ENCODE measurements at places on chromosomes 7 and 10. TPM values are rescaled to one million over a fixed set of nuclear protein-coding genes. Genes with fewer than 3 reads are reported as not detected.

- no peak for DNase-seq
Observed at GRCh38 chr10:6811153-6811552, 231.1 kb upstream of the PRKCQ start.

DNA sequence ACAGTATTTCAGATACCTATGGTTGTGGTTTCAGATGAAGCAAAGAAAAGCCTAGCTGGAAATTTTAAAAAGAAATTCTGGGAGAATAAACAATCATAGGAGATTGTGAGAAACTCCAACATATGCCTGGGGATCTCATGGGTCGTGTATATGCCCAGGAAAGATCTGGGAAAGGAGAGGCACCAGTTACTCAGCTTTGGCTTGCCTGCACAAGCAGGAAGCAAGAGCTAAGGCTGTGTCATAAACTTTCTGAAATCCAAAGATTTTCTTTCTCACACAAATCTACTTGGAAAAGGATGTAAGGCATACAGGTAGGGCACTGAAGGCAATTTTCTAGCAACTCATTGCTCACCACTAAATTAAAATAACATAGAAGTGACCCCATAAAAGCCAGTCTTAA, 373.6 kb downstream of the CDC14C start:
- no peak for DNase-seq

DNA sequence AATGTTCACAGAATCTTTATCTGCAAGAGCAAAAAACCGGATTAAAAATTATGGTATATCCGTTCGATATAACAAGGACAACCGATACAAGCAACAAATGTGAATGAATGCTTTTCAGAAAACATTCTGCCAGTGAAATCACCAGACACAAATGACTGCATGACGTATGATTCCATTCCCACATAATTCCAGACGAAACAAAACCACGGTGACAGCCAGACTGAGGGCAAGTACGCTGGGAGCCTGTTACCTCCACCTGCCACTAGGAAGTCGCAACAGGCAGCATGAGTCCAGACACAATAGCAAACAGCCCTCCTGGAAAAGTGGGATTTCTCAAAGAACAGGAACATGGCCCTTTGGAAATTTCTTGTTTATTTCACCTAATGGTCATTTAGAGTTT, 41.7 kb downstream of the MAD1L1 start:
- no peak for DNase-seq

- no peak for DNase-seq
Observed at GRCh38 chr10:70748305-70748704, 36.9 kb downstream of the TBATA start.

GRCh38 chr10:14555807-14556206, 218.9 kb downstream of the FAM107B start:
- no peak for DNase-seq

DNA sequence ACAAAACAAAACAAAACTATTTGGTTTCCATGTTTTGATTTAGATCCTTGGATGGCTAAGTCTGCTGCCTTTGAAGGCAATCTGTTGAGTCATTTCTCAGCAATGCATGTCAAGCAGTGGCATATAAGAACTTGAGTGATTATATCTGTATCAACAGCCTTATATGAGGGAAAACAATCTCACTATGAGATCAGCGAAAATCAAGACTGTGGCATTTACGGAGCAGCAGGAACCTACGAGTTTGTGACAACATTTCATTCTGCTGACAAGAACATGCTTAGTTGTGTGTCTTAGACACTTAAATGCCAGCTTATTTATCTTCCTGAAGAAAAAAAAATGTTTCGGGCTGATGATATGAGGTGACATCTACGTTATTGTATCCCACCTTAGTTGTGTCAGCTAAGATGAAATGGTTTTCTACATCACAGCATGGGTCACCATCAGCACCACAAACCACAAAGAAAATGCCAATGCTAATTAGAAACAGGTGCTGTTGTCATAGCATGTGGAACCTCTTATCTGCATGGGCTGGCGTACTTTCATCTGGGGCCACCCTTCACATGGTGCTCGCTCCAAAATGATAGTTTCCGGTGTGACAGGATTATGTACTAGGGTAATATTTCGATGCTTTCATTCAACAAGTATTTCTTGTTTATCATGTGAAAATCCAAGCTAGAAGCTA, 1085.5 kb downstream of the SORCS1 start:
- no peak for DNase-seq

DNA sequence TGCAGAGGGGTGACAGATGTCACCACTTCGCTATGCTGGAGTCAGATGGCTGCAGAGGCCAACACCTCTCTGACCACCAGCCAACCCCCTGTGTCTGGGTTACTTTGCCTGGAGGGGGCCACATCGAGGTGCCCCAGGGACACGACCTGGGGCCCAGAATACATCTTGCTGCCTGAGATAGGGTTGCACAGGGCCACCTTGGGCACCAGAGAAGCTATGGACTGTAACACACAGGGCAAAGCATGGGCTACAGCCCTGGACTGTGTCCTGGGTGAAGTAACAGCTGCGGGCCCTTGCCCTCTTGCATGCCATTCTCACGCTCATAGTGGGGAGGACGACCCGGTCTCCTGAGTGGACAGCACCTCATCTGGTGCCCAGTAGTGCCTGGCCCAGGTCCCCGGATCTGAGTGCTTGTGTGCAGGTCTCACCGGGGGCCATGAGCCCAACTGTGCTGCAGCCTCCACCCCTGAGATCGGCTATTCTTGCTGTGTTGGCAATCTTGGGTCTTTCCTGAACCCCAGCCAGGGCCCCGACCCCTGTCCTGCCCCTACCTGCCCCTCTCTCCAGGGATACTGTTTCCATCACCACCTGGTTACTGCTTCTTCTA, 115.2 kb upstream of the GDF10 start:
- no peak for DNase-seq

Gene HOXA5
- polyA plus RNA-seq, result 89.0 TPM

Gene GPRIN2
- 7.0 TPM for polyA plus RNA-seq
